ENCODE measurements at places on chromosomes 1 and 21. TPM values are rescaled to one million over a fixed set of nuclear protein-coding genes. Genes with fewer than 3 reads are reported as not detected.

DNA sequence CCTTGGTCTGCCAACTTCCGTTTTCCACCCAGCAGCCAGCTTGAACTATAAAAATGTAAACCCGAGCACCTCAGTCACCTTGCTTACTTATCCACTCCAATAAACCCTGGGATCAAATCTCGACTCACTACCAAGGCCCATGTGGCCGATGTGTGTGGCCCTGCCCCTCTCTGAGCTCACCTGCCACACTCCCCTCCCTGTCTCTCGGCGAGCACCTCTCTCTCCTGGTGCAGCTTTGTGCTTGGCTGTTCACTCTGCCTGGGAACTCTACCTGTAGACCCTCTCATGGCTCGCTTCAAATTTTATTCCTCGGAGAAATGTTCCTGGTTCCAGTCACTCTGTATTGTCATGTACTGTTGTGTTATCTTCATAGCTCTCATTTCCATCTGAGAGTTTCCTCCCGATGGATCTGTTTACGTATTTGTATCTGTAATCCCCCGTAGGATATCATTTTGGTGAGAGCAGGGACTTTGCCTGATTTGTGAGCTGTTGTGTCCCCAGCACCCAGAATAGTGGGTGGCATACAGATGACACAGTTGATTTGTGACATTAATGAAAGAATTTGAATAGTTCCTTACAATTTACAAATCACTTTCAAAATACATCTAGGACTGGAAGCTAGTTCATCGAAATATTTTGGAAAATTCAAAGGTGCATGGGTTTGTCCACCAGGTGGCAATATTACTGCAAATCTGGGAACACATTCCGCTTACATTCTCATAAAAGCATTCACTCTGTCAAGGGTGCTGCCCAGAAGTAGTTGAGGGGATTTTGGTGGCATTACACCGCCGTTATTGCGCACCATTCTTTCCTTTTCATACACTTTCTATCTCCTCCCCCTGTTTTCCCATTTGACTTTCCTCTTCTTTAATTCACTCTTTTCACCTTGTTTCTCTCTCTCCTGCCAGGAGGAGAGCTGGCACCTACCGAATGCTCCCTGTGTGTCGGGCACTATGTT is 95.3 kb downstream of the ABCA4 start:
- no peak for DNase-seq

- DNase-seq: no peak
These were observed 3.0 kb downstream of the SPATA46 start for GRCh38 chr1:162373541-162374260.

- DNase-seq: no peak
These were observed 11.5 kb upstream of the ATP1B1 start for GRCh38 chr1:169094897-169095569.

DNA sequence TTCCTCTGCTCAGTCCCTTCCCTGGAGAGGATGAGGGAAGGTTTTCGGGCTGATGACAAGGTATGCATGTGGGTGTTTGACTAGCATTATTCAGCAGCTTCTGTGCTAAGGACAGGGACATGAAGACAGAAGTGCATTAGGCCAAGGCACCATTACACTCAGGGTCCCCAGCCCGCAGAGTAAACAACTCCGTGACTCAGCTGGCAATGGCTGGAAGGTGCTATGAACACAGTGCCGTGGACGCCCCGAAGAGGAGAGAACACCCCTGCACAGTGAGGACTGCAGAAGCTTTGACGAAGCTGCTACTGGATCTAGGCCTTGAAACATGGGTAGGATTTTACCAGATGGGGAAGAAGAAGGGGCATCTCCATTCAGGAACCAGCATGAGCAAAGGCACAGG is 13.7 kb upstream of the EPS8L3 start:
- no peak for DNase-seq

GRCh38 chr21:46545363-46545762 is 59.5 kb downstream of the S100B start:
- no peak for DNase-seq

DNA sequence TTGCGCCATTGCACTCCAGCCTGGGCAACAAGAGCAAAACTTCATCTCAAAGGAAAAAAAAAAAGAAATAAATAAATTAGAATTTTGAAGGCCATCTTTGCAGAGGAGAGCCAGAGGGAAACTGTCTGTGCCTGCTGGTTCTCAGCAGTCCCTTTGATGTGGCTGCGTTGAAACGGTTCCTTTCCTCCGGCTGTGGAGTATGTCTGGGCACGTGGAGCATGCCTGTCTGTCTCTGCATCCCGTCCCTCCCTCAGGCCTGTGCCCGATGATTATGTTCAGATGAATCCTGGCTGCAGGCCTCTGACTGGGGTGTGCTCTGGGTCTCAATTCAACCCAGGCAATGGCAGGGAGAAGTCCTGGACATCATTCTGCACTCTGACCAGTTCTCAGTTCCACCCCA is 33.4 kb downstream of the KIAA1614 start:
- DNase-seq: no peak

DNA sequence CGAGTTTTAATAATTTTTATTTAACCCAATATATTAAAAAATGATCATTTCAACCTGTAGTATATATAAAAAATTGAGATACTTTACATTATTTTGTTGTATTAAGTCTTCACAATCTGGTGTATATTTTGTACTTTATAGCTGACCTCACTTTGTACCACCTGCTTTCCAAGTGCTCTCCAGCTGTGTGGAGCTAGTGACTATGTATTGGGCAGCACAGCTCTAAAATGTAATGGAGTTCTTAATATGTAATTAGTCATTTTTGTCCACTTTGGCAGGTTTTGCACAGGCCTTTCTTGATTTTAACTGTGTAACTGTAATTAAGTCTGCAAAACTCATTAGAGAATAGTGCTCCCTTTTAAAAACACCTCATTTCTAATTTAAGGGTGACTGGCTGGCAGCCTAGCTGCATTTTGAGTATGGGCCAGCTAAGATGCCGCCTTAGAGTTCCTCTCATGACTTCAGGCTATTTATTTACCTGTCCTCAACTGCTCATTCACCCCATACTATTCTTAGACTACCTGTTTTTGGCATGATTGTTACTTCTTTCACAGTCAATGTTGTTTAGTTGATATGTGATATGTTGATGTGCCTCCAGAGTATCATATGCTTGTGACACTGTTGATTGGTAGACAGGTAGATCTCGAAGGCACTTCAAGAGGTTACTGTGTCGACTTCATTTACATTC is 43.2 kb downstream of the ZYG11B start:
- DNase-seq: no peak

- no peak for DNase-seq
These were observed 267.7 kb downstream of the AKT3 start for GRCh38 chr1:243582326-243582725.

DNA sequence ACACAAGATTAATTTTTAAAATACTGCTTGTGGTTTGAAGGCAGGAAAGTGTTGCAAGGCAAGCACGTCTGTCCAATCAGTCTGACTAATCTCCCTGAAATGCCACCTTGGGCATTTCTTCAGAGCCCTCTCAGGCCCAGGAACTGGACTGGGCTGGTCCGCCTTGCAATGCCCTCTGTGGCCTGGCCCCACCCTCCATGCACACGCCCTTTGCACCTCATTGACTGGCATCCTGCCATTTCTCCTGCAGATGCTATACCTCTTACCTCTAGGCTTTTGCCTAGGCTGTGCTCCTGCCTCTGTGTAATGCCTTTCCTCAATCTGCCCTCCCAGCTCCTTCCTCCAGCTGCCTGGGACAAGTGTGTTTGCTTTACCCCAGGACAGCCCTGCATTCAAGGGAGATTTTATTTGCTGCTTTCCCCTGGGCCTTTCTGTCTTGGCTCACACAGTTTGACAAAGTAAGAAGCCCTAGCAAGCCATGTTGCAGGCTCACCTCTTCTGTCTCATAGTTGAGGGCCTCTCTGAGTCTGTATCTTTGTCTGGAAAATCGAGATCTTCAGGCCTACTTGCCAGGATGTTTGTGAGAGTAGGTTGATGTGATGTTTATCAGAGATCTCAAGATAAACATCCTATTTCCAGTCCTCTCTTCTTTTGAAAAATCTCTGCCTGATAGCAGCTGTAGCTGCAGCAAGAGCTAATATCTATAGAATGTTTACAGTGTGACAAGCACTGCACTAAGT is 149.2 kb upstream of the JUN start:
- no peak for DNase-seq

- DNase-seq: no peak
These were observed 99.7 kb upstream of the IRF2BP2 start for GRCh38 chr1:234709473-234710228.

Gene KCNH1
- 2.0 TPM for total RNA-seq

Gene GJA9
- 0.16 TPM for total RNA-seq

Gene NOS1AP
- total RNA-seq: 2.0 TPM

Gene NFASC
- total RNA-seq: 21.8 TPM

Gene PLA2G2C
- not detected for total RNA-seq

Gene ADAMTSL4
- 35.5 TPM for total RNA-seq

Data from urinary bladder (tissue), 4 donors.